ENCODE measurements at places on chromosomes 6 and 20.

- DNase-seq, result no peak
Observed at GRCh38 chr20:60071965-60072364, 113.7 kb downstream of the CDH26 start.

- DNase-seq, result peak; percentile 44
Observed at GRCh38 chr20:44384423-44385027, 29.0 kb downstream of the HNF4A start.

DNA sequence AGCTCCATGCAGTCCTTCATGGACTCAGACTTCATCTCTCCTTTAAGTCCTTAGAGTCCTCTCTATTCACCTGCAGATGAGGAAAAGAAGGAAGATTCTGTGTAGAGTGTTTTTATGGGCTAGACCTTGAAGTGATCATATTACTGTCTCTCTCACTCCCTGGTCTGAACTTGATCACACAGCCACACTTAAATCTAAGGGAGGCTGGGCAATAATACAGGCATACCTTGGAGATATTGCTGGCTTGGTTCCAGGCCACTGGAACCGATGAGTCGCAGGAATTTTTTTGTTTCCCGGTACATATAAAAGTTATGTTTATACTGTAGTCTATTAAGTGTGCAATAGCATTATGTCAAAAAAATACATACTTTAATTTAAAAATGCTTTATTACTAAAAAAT, 59.2 kb upstream of the FOXO3 start:
- DNase-seq, result peak; percentile 5

GRCh38 chr6:32086661-32087573, 22.2 kb downstream of the TNXB start:
- DNase-seq, result no peak

DNA sequence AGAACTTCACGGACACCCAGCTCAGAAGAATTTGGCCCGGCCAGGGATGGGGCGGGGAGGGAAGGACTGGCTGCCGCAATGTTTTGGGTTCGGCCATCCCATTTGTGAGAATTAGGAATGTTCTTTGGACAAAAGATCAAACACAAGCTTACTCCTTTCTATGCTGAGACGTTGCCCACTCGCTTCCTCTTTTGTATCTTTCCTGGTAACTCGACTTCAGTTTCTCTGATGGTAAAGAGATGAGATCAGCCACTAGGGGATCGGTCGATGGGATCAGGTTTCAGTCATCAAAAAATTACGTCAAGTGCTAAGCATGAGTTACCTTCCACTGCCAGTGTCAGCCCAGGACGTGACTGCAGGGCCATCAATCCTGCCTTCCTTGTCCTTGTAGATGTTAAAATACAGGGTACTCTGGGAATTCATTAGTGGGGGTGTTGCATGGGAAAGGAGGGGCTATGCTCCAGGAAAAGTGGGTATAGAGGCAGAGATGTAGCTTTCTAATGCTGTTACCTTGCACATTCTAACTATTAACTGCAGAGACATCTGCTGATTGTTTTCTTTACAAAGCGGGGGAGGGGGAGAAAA, 190.2 kb downstream of the TSHZ2 start:
- DNase-seq, result peak; percentile 60

DNA sequence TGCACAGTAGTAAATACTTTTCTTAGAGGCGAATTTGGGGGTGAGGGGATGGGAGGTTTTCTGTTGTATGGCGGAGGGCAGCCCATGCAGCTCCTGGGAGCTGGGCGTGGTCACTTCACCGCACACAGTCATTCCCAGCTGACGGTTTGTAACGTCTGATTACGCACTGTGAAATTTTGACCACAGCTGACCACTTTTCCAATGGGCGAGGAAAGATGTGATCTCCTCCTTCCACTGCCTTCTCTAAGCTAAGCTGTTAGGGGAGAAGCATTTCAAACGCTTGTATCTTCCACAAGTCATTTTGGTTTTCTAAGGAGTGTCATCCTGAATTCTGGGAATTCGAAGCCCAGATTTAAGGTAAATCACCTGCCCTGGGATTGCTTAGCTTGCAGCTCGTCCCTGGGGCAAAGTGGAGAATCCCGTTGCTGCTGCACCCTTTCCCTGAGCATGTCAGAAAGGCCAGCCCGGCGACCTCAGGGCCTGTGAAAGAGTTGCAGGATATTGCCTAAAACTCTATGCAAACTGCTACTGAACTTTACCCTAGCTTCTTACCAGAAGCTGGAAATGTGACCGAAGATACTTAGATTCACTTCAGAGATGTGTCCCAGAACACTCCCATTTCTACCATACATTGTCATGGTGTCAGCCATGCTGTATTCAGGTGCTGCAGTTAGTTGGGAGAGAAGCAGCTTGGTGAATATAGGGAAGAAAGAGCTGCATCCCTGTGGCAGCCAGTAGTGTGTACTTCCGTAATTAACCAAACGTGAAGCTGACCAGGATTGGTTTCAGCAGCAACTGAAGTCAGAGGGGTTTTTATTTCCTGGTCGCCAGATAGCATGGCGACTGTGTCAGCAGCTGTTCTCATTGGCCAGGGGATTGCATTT, 58.9 kb downstream of the RREB1 start:
- no peak for DNase-seq

DNA sequence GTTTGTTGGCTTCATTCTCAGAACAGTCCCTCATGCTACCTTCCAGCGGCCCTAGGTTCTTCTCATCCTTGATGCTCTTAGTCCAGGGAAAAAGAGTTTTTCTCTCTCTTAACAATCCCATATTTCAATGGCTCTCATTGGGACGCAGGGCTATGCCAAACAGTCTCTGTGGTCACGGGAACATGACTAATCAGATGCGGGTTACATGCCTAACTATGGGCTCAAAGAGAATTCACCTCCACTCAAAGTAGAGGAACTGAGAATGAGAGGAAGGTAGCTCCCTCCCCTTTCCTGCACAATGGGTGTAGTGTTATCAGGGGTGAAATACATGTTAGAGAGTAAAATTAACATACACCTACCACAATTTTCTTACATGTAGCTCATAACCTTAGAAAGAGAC, 18.1 kb upstream of the ATRN start:
- DNase-seq, result no peak

DNA sequence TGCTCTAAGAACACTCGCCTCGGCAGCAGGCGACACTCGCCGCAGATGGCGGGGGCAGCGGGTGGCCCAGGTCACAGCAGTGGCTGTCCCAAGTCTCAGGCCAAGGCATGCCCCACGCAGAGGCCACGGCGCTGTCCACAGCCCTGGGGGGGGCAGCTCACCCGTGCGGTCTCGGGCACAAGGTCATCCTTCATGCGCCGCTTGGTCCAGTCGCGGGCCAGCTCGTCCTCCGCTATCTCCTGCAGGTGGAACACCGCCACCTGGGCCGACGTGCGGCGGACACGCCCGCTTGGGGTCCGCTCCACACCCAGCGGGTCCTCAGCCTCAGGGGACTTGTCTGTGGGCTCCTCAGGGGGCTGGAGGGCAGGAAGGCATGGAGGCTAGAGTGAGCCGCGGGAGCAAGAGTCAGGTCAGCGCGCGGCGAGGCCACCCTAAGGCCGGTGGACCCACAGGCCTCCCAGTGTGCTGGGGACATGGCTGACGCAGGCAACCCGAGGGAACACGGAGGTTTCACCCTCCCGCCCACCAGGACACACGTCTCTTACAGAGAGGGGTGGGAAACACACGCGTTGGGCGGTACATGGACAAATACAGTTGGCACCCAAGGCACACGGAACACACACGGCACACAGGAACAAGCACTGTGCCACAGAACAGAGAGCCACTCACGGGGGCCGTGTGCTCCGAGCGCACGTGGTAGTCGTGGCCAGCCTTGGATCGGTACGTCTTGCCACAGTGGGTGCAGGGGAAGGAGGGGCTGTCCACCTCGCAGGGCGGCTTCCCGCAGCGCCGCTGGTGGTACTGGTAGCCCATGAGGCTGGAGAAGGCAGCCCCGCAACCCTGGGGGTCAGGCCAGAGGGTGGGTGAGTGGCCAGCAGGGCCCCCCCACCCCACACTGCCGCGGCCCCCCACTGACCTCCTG, 6.5 kb upstream of the UCKL1 start:
- DNase-seq, result no peak

- DNase-seq, result peak; percentile 28
Observed at GRCh38 chr20:21514553-21515251, 838 bp upstream of the NKX2-2 start.

GRCh38 chr20:63135411-63135810, 80.5 kb downstream of the YTHDF1 start:
- no peak for DNase-seq

DNA sequence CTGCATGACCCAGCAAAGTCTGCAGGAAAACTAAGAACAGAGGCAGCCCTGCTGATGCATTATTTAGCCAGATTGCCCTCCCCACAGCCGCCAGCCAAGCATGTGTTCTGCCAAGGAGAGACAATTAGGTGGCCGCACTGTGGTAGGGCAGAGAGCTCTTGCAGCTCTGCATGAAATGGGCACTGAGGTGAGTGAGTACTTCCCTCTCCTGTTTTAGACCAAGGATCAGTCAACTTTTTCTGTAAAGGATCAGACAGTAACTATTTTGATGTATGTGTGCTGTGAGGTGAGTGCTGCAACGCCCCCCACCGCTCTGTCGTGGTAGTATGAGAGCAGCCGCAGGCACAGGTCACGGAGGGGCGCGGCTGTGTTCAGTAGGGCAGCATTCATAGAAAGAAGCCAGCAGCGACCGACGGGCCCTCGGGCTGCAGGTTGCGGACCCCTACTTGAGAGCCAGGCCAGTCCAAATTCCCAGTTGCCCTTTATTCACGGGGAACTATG, 23.8 kb upstream of the FAM50B start:
- peak; percentile 55 for DNase-seq

GRCh38 chr6:100664274-100665040, 199.7 kb upstream of the SIM1 start:
- DNase-seq, result peak; percentile 61

DNA sequence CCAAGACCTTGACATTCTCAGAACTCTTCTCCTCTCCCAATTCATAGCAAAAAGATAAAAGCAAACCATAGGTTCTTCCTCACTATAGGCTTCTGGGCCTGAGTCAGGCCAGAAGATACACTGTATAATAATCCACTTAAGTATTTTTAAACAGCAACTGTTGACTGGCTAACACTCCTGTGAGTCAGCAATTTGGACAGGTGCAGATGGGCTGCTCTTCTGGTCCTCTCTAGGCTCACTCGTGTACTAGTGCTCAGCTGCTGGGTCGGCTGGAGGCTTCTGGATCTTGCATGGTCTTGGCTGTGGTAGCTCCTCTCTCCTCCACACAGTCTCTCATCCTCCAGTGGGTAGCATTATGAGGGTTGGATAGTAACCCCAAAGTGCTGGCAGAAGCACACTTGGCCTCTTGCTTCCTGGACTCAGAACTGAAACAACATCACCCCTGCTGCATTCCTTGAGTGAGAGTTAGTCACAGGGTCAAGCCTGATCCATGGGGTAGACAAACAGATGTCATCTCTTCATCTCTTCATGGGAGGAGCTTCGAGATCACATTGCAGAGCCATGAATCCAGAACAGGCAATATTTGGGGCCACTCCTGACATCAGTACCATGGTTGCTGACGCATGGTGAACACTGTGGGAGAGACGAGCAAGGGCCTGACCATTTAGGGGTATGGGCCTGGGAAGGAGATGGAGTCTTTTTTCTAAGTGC, 86.9 kb downstream of the C6orf118 start:
- DNase-seq, result no peak

GRCh38 chr20:56781108-56781739, 152.1 kb downstream of the TFAP2C start:
- DNase-seq, result no peak

- DNase-seq, result no peak
Observed at GRCh38 chr6:72733045-72733444, 111.2 kb downstream of the KCNQ5 start.

- DNase-seq, result no peak
Observed at GRCh38 chr6:121794630-121795029, 359.2 kb downstream of the GJA1 start.

DNA sequence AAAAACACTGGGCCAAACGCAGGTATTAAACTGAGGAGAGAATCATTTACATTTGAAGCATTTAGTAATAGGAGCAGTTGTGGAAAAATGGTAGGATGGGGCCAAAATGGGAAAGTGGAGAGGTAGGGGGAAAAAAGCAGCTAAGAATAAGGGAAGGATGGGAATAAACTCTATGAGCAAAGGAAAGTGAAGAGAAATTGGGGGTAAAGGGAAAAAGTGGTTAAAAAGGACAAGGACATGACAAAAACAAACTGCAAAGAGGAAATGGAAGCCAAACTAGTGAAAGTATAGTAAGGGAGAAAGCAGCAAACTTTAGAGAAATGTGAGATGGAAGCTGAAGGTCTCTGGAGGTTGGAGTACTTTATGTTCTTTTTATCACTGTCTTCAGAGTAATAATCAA, 6.2 kb upstream of the ZSCAN16 start:
- DNase-seq, result no peak

GRCh38 chr20:17948442-17948841, 20.2 kb downstream of the SNX5 start:
- no peak for DNase-seq

DNA sequence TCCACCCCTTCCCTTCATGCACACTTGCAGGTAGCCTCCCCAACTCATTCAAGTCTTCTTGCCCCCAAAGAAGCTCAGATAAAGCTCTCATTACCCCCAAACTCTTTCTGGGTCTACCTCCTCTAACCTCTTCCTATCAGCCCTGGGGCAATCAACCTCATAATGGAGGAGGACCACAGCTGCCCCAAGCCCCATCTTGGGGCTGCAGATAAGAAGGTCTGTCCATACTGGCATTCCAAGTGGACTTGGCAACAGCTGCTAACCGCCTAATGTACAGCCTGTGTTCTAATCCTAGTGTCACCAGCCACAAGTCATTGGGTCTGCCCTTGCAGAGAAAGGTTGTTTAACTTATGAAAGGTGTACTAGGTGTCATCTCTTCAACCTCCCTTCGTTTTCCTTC, 107.4 kb upstream of the ADGRF1 start:
- no peak for DNase-seq

DNA sequence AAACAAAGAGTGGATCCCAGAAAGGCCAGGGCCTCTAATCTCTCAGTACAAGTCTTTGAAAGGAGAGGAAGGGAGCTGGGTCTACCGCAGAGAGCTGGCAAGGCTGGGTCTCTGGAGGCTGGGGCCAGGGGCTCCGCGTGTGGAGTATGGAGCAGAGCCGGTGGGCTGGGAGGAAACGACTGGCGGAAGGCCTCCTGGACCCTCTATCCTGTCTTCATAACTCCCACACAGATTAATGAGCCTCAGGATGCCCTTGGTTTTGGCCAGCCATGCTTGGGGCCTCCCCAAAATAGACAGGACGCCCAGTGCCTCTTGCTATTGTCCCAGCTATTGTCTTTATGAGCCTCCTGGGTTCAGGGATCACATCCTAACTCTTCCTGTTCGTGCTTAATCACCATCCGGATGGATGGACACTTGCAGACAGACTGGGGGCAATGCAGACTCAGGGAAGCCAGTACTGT, 306.4 kb downstream of the DHX35 start:
- no peak for DNase-seq

- DNase-seq, result no peak
Observed at GRCh38 chr20:55004044-55004443, 528.7 kb downstream of the DOK5 start.

- no peak for DNase-seq
Observed at GRCh38 chr6:20458027-20458894, 56.6 kb downstream of the E2F3 start.

DNA sequence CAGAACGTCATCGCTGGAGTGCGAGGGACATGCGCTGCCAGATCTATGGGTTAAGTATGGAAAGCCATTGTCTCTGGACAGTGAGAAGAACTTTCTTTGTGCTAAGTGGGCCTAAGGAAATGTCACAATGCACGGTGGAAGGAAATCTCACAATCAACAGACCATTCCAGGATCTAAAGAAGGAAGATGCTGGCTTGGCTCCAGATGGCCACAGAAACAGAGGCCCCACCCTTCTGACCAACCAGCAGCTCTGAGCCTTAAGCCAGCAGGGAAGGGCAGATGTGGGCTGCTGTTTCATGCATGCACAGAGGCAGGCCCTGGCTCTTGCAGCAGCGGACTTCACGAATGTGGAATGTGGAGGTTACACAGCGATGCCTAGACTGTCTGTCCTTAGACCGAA, 156.3 kb downstream of the SOBP start:
- no peak for DNase-seq

All from NCI-H2171 treated with DMSO at 0.1 percent for 48 hours (cell line).